ENCODE measurements at places on chromosomes 4 and X.

- DNase-seq: no peak
Measured at GRCh38 chr4:85928775-85929591, 430.9 kb downstream of the MAPK10 start.

DNA sequence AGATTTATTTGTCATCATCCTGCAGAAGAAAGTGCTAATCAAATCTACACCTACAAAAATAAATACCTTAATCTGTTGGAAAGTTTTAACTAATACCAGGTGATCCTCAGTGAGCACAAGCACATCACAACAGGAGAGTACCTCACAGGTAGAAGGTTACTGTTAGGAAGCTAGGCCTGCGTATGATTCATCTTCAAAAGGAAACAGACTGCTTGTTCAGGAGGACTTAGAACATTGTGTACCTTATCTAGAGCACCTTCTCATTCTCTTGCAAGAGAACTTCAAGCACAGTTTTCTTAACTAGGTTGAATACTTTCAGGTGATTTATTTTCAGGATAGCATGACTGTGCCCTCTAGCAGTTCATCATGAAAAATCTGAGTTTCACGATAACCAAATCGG is 54.2 kb downstream of the MND1 start:
- DNase-seq: no peak

DNA sequence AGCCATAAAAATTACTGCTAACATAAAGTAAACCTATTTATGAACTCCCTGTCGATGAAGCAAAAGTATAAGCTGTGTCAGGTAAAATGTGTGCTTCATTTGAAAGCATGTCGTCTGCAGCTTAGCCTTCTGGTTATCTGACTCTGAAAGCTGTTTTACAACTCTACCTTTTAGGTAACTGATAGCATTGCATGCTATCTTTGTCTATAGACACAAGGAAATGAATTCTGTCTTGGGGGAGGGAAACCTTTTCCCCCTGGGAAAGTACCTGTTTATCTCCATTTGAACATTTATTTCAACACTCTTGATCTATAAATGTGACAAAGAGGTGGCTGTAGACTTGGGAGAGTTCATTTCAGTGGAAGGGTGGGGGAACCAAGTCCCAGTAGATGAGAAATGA is 51.4 kb downstream of the RAB40A start:
- DNase-seq: no peak

DNA sequence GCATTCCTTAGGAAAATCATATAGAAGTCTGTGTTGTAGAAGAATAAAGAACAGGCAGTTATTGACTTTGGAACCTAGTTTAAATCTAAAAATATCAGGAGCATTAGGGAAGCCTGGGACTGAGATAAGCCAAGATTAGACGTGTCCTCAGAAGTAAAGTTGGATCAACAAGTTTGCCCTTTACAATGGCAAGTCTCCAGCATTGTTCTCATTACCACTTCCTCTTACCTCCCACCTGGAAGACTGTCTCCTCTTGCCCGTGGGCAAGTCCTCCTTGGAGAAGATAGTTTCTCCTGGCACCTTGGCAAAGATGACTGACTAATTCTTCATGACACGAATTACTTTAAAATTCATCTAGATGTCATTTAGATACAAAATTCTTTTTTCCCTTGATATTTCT is 37.8 kb downstream of the CNKSR2 start:
- no peak for DNase-seq

- DNase-seq: no peak
Measured at GRCh38 chr4:38952017-38952416, 80.2 kb downstream of the TMEM156 start.

DNA sequence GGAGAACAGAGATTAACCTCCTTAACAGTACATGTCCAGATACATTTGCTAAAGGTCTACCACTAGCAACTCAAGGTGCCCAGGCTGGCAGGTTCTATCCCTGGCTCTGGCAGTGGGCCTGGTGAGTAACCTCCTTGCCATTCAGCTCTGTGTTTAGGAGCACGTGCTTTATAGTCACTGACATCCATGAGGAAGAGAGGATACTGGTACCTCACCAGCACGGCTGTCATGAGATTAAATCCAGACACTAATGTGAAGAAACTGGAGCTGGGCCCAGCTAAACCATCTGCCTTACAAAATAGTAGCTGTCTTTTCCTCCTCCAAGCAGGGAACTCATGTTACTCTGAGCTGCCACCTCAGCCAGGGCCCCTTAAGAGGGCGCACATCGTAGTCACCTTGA is 45.3 kb downstream of the GPRASP3 start:
- DNase-seq: no peak

GRCh38 chrX:143648705-143649104 is 12.8 kb upstream of the SLITRK4 start:
- no peak for DNase-seq
